ENCODE measurements at places on chromosomes 3 and 15.

GRCh38 chr3:55017876-55018275 lies 90.0 kb upstream of the LRTM1 start:
- H3K27me3 ChIP-seq = no peaks in the 10 kb centered on the region
- H3K27ac ChIP-seq = no peak overlapping the region
- peaks cover 3% of the 10 kb centered on the region for H3K4me1 ChIP-seq
- H3K36me3 ChIP-seq = no peaks in the 10 kb centered on the region

GRCh38 chr3:78875436-78875835 lies 892.4 kb downstream of the ROBO1 start:
- no peaks in the 10 kb centered on the region for H3K36me3 ChIP-seq
- DNase-seq = peak; percentile 46
- peaks cover 5% of the 10 kb centered on the region for H3K4me1 ChIP-seq
- no peak overlapping the region for H3K27ac ChIP-seq
- no peaks in the 10 kb centered on the region for H3K27me3 ChIP-seq

- no peak overlapping the region for H3K4me3 ChIP-seq
- no peak overlapping the region for H3K27ac ChIP-seq
- DNase-seq = no peak
- no peaks in the 10 kb centered on the region for H3K36me3 ChIP-seq
- no peaks in the 10 kb centered on the region for H3K27me3 ChIP-seq
These were observed 25.8 kb downstream of the LRRN1 start for GRCh38 chr3:3825035-3825434.

DNA sequence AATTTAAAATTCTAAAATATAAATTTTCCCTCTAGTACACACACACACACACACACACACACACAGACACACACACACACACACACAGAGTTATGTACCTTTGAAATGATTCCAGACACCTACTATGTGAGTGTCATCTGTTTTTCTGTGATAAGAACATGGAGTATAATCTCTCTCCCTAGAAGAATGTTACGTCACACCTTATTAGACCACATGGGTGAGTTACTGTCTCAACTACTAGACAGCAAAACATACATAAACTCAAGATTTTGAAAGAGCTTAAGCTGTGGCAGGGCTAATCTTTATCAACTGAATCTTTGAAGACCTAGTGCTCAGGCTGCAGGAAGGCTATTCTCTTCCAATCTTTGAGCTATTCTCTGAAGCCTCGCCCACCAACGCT lies 385.9 kb upstream of the BCHE start:
- no peaks in the 10 kb centered on the region for H3K27me3 ChIP-seq
- no peak overlapping the region for H3K4me3 ChIP-seq
- H3K36me3 ChIP-seq = no peaks in the 10 kb centered on the region
- no peak for DNase-seq
- no peak overlapping the region for H3K27ac ChIP-seq
- H3K4me1 ChIP-seq = no peaks in the 10 kb centered on the region

DNA sequence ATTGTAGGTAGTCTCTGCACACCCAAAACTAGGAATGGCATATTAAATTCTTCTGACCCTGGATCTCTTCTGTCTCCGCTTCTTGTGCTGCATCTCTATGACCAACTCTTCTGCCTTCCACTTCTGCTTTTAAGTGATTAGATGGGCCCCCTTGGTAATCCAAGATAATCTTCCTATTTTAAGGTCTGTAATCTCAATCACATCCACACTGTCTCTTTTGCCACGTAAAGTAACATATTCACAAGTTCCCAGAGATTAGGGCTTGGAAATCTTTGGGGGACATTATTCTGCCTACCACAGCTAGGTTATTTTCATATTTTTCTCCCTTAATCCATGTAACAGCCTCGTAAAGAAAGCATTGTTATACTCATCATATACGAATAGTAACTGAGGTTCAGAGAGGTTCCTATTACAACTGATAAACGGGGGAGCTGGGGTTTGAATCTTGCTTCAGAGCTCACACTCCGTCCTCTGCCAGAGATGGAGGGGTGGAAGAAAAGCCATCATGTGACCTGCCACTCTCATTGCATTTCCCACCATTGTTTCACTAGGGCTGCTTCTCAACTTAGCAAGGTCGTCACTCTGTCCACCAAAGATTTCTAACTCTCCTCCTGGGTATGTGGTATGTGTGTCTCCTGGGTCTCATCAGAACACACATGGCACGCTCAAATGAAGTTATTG lies 6.6 kb upstream of the CD47 start:
- H3K27me3 ChIP-seq = peaks cover 2% of the 10 kb centered on the region
- H3K4me3 ChIP-seq = no peak overlapping the region
- no peak overlapping the region for H3K27ac ChIP-seq
- DNase-seq = no peak
- H3K4me1 ChIP-seq = peaks cover 5% of the 10 kb centered on the region
- no peaks in the 10 kb centered on the region for H3K36me3 ChIP-seq

- DNase-seq = no peak
- no peaks in the 10 kb centered on the region for H3K36me3 ChIP-seq
- H3K27ac ChIP-seq = no peak overlapping the region
These were observed 598.6 kb upstream of the TBL1XR1 start for GRCh38 chr3:177795859-177796258.

GRCh38 chr15:89494031-89494430 lies 2.4 kb downstream of the RHCG start:
- H3K4me1 ChIP-seq = peaks cover 4% of the 10 kb centered on the region
- DNase-seq = no peak
- H3K27me3 ChIP-seq = peaks cover 63% of the 10 kb centered on the region
- no peaks in the 10 kb centered on the region for H3K36me3 ChIP-seq
- no peak overlapping the region for H3K27ac ChIP-seq

DNA sequence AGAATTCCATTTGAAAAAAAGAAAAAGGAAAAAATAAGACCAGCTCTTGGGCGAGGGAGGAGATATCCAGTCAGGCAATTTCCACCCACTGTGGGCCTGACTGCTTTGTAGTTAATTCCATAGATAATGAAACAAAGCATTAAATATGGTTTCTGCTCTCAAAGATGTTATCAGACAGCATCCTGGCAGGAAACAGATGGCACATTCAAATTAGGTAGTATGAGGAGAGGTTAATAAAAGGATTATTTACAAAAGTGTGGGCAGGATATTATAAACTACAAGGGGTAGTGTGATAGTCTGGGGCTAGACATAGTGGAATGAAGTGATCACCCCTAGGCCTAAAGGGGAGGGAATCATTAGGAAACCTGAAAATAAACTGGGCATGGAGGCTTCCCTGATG lies 193.2 kb downstream of the CLSTN2 start:
- DNase-seq = no peak
- no peaks in the 10 kb centered on the region for H3K36me3 ChIP-seq
- no peak overlapping the region for H3K27ac ChIP-seq
- H3K4me3 ChIP-seq = no peak overlapping the region
- H3K4me1 ChIP-seq = no peaks in the 10 kb centered on the region

- no peaks in the 10 kb centered on the region for H3K27me3 ChIP-seq
- no peaks in the 10 kb centered on the region for H3K4me1 ChIP-seq
- DNase-seq = no peak
- peaks cover 11% of the 10 kb centered on the region for H3K36me3 ChIP-seq
These were observed 84.0 kb downstream of the IFT80 start for GRCh38 chr3:160314995-160315394.

GRCh38 chr3:98032265-98032664 lies 2.9 kb downstream of the GABRR3 start:
- DNase-seq = no peak
- no peaks in the 10 kb centered on the region for H3K4me1 ChIP-seq
- no peak overlapping the region for H3K27ac ChIP-seq

DNA sequence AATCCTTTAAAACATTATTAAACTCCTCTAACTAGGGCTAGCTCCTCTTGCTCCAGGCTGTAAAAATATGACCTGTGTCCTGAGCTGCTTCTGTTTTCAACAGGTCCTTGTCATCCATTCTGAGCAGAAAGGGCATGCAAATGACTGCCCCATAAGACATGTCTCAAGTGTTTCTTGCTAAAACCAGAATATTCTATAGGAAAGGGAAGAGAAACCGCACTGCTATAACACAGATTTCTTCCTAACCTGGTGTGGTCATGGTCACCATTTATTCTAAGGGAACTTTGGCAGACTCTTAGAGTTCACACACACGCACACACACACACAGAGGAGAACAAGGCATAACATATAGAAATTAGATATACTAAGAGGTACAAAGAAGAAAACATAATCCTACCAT lies 34.2 kb upstream of the B3GNT5 start:
- no peak overlapping the region for H3K27ac ChIP-seq
- no peaks in the 10 kb centered on the region for H3K36me3 ChIP-seq
- DNase-seq = no peak
- no peak overlapping the region for H3K4me3 ChIP-seq

DNA sequence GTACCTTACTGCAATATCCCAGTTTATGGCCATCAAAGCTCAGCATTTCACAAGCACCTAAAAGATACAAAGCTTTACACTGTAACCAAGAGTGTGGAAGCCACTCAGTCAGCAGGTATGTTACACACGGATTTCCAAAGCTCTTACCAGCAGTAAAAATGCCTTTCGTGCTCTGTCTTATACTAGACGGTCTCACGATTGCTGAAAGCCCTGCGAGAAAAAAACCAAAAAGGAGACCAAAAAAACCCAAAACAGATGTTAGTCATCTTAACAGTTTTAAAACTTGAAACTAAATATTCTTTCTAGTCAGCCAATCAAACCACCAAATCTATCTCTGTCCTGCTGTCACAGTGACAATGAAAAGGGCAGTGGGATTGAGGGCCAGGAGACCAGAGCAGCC lies 39.0 kb downstream of the TAMM41 start:
- H3K27me3 ChIP-seq = no peaks in the 10 kb centered on the region
- peak; percentile 19 for DNase-seq
- H3K4me3 ChIP-seq = no peak overlapping the region
- H3K27ac ChIP-seq = peak overlapping the region; percentile 31

GRCh38 chr3:47121409-47121808 lies 42.5 kb downstream of the SETD2 start:
- H3K4me3 ChIP-seq = no peak overlapping the region
- H3K36me3 ChIP-seq = peaks cover 24% of the 10 kb centered on the region
- no peaks in the 10 kb centered on the region for H3K4me1 ChIP-seq
- H3K27ac ChIP-seq = no peak overlapping the region
- DNase-seq = no peak
- no peaks in the 10 kb centered on the region for H3K27me3 ChIP-seq

DNA sequence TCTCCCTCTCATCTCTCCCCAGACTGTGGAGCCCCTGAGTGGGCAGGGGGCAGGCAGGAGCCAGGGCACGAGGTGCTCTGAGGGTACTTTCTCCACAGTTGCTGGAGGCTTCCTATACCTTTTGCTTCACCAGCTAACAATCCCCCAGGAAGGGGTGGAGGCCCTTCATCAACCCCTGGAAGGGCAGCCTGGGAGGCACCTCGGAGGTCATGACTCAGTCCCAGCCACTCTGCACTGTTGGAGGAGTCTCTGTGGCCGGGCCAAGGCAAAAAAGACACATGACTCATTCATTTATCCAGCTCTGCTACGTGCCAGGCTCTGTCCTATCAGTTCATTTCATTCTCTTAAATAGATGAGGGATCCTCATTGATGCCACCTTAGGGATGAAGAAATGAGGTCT lies 15.6 kb upstream of the KY start:
- peaks cover 2% of the 10 kb centered on the region for H3K27me3 ChIP-seq
- no peaks in the 10 kb centered on the region for H3K36me3 ChIP-seq
- no peak overlapping the region for H3K27ac ChIP-seq
- no peak overlapping the region for H3K4me3 ChIP-seq

- peaks cover 3% of the 10 kb centered on the region for H3K4me1 ChIP-seq
- no peaks in the 10 kb centered on the region for H3K27me3 ChIP-seq
- no peaks in the 10 kb centered on the region for H3K36me3 ChIP-seq
- peak; percentile 58 for DNase-seq
- H3K27ac ChIP-seq = no peak overlapping the region
These were observed 410.4 kb upstream of the RORA start for GRCh38 chr15:61639491-61639890.

GRCh38 chr3:150371741-150372254 lies 36.3 kb upstream of the TSC22D2 start:
- peak; percentile 99 for DNase-seq
- peak overlapping the region; percentile 20 for H3K4me3 ChIP-seq
- peak overlapping the region; percentile 96 for H3K27ac ChIP-seq
- peaks cover 18% of the 10 kb centered on the region for H3K4me1 ChIP-seq

GRCh38 chr15:98906712-98907083 lies 100.9 kb downstream of the PGPEP1L start:
- H3K27ac ChIP-seq = peak overlapping the region; percentile 3
- DNase-seq = peak; percentile 49
- no peaks in the 10 kb centered on the region for H3K27me3 ChIP-seq
- H3K4me3 ChIP-seq = no peak overlapping the region

DNA sequence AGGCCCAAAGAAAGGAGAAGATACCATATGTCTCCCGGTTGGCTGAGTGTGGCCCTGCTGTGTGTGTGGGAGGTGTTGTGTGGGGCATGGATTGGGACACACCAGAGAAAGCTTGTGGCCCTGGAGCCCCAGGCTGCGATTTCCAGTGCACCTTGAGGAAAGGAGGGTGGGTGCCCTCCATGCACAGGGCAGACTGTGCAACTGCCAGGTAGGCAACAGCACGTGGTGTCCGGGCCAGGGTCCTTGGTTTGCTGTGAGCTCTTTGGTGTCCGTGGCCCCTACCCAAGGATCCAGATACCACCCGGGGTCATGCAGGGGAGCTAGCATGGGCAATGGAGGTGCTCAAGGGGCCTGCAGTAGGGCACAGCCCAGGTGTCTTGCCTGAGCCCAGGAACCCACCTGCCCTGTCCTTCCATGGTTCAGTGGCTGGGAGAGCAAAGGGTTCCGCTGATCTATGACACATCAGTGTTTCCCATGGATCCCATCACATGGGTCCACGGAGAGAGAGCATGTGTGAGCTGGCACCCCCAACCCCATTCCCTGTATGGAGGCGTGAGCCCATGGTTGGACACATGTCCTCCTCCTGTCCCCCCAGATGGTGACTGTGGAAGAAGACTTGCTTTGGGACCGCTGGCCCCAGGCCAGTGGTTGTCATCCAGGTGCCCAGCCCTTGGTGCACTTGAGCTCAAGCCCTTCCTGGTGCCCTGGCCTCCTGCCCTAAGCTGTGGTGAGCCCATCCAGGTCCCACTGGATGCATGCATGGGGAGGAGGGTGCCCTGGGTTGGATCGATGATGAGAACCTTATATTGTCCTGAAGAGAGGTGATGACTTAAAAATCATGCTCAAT lies 223.4 kb downstream of the SNRPN start:
- DNase-seq = no peak
- H3K36me3 ChIP-seq = no peaks in the 10 kb centered on the region
- H3K27ac ChIP-seq = no peak overlapping the region
- H3K4me3 ChIP-seq = no peak overlapping the region
- H3K27me3 ChIP-seq = no peaks in the 10 kb centered on the region

GRCh38 chr15:40498418-40498817 lies 27.6 kb downstream of the CHST14 start:
- H3K4me3 ChIP-seq = no peak overlapping the region
- H3K36me3 ChIP-seq = no peaks in the 10 kb centered on the region
- peaks cover 2% of the 10 kb centered on the region for H3K4me1 ChIP-seq
- peaks cover 7% of the 10 kb centered on the region for H3K27me3 ChIP-seq

Data from muscle of leg (tissue), 16 donors.